Activated naive CD8-positive, alpha-beta T cell treated with anti-CD3 and anti-CD28 coated beads, Interleukin-2, amount 10 ng/mL, durations not matched to agents 7 days and 5 days (primary cell): ENCODE measurements at places on chromosomes 11 and 22.

- no peak for DNase-seq
Measured at GRCh38 chr11:66688561-66689534, 11.2 kb upstream of the RBM4B start.

DNA sequence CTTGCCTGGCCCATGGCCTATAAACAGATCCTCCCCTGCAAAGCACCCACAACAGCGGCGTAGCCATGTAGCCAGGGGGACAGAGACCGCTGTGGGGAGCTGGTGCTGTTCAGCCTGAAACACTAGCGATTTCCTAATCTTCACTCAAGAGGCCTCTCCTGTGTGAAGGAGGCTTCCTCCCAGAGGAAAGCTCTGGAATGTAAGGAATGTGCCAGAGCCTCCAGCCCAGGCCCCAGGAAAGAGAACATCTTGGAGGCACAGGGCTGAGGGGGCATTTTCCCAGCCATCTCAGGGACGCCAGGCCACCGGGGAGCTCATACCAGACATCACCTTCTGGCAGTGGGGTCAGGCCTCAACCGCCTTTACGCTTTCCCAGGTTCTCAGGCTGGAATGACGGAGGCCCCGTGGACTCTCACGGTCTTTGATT, 24.0 kb downstream of the MIAT start:
- DNase-seq: no peak

- DNase-seq: no peak
Measured at GRCh38 chr11:28296426-28296825, 188.2 kb downstream of the METTL15 start.

DNA sequence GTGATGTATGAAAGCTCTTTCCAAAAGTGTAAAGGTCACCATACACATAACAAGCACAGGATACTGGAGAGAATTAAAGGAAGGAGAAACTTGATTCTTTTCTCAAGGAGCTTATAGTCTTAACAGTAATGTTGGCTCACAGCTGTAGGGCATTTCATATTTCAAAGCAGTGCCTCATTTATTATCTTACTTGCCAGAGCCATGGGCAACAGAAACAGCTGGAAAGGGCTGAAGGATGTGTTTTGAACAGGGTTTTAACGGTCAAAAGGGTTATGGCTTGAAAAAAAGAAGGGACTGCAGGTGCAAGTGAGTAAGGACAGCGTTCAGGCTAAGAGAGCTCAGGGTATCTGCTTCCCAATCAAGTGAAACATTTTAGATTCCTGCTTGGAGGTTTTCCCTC, 2.7 kb upstream of the GRAMD1B start:
- DNase-seq: no peak

GRCh38 chr11:110582728-110583432, 129.4 kb downstream of the ARHGAP20 start:
- DNase-seq: no peak

DNA sequence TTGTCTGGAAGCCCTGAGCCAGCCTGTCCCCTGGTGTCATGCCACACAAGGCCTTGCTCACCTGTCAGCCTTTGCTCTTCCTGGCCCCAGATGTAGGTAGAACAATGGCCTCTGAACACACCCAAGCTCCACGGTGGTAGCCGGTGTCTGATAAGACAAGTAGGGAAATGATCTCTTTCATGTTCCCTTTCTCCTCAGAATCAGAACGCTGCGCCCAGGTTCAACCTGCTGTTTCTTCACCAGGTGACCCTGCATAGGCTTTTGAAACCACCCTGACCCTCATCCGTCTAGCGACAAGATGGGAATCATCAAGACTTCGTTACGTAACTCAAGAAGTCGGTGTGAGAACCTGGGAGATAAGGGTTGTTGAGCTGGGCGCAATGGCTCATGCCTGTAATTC, 28.7 kb upstream of the YWHAH start:
- DNase-seq: no peak

DNA sequence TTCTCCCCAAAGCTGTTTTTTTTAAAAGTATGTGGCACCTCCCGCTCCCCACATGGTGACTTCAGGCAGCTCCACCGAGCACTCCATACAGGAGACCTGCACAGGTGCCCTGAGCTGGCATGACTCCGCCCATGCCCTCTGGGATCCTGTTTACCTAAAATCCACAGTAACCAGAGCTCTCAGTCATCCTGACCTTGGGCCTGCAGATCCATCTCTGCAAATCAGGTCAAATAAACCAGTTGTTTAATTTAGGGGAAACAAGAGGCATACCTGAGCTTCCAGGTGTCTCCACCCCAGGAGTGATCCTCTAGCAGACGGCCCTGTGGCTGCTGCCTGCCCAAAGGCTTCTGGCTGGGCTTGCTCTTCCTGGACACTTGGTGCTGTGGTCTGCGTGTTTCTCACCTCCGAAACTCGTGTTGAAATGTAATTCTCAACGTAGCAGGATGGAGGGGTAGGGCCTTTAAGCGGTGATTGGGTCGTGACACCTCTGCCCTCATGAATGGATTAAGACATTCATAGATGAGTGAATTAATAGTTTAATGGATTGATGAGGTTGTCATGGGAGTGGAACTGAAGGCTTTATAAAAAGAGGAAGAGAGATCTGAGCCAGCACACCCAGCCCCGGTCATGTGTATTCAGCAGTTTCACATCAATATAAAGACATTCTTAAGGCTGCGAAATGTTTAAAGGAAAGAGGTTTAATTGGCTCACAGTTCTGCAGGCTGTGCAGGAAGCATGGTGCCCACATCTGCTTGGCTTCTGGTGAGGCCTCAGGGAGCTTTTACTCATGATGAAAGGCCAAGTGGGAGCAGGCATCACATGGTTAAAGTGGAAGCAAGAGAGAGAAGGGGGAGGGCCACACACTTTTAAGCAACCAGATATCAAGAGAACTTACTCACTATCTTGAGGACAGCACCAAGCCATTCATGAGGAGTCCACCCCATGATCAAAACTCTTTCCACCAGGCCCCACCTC, 34.1 kb downstream of the LINC01488 start:
- no peak for DNase-seq
